Pancreas (tissue), 10 donors: ENCODE measurements at places on chromosomes 3 and 15.
A peak's percentile ranks its signal among the peaks of the same experiment; 100 is the strongest.

DNA sequence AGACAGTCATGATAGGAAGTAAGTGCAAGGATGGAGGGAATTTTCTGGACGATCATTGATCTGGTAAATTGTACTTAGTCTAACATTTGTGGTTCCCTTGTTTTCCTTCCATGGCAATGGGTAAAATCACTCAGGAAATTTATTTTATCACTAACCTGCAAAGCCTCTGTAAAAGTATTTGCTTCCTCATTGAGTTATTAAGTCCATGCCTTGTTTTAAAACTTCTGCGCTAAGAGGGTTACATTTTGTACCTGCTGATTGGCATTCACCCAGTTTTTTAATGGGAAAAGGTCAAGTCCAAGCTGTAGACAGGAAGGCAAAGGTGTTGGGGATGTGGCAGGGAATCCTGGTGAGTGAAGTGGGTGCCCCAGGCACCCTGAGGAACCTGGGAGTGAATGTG lies 146.2 kb upstream of the NR2F2 start:
- H3K4me3 ChIP-seq, result no peak overlapping the region
- no peaks in the 10 kb centered on the region for H3K27me3 ChIP-seq
- peak overlapping the region; percentile 24 for H3K27ac ChIP-seq
- no peak for DNase-seq
- H3K4me1 ChIP-seq, result peaks cover 9% of the 10 kb centered on the region

DNA sequence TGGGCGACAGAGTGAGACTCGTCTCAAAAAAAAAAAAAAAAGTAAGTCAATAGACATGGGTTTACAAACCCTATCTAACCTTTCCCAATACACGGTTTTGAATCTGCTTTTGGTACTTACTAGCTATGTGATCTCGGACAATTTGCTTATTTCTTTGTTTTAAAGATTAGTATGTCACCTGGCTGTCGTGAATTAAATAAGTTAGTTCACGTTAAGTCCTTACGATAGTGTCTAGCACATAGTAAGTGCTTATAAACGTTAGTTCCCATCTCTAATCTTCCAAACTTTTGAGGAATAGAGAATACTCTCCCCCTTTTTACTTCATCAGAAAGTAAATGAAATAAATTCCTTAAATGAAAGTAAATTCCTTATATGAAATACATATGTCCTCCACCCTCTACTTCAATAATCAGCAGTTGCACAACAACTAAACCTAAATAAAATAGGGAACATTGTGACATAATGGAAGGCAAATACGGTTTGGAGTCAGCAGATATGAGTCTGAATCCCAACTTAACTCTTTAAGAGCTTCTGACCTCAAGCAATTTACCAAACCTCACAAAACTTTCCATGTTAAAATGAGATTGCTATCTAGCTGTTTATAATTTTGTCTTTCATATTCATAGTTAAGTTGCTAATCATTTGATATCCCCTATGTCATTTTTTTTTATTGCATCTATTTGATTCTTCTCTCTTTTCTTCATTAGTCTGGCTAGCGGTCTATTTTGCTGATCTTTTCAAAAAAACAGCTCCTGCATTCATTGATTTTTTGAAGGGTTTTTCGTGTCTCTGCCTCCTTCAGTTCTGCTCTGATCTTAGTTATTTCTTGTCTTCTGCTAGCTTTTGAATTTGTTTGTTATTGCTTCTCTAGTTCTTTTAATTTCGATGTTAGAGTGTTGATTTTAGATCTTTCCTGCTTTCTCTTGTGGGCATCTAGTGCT lies 134.6 kb downstream of the PEAK1 start:
- DNase-seq, result no peak
- H3K36me3 ChIP-seq, result no peaks in the 10 kb centered on the region
- H3K4me3 ChIP-seq, result no peak overlapping the region
- no peaks in the 10 kb centered on the region for H3K4me1 ChIP-seq
- H3K27ac ChIP-seq, result no peak overlapping the region

GRCh38 chr3:126013751-126014156 lies 44.8 kb downstream of the ROPN1B start:
- no peak overlapping the region for H3K4me3 ChIP-seq
- H3K27ac ChIP-seq, result no peak overlapping the region
- H3K4me1 ChIP-seq, result no peaks in the 10 kb centered on the region
- DNase-seq, result no peak

DNA sequence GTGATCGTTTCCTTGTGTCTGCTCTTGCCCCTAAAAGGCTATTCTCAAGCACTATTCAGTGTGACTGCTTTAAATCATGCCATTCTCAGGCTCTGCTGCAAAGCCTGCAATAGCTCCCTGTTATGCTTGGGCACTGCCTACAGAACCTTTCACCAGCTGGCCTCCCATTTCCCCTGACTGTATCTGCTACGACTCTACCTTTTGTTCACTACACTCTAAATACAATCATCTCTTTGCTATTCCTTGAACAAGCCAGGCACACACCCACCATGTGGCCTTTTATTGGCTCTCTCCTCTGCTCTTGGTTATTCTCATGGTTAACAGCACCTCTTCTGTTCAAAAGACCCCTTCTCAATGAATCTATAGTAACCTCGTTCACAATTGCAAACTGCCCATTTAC lies 29.6 kb upstream of the FNDC3B start:
- H3K36me3 ChIP-seq, result no peaks in the 10 kb centered on the region
- no peak overlapping the region for H3K4me3 ChIP-seq
- no peak for DNase-seq
- H3K27me3 ChIP-seq, result no peaks in the 10 kb centered on the region

DNA sequence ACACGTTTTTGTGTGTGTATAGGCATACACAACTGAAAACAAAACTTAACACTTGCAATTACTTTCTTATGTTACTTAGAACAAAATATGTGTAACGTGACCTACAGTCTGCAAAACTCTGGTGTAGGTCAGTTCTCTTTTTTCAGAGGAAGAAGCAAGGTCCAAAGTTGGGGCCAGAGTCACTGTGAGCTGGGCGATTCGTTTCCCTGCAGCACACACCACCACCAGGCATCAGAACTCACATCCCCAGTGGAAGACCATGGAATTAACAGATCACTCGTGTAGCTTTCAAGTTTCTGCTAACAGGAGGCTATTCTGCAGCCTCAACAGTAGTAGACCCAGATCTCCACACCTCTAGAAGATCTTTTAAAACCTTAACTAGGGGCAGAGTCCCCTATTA lies 25.8 kb downstream of the ANP32A start:
- peaks cover 36% of the 10 kb centered on the region for H3K4me1 ChIP-seq
- no peaks in the 10 kb centered on the region for H3K27me3 ChIP-seq
- no peaks in the 10 kb centered on the region for H3K36me3 ChIP-seq
- DNase-seq, result no peak
- no peak overlapping the region for H3K27ac ChIP-seq
- H3K4me3 ChIP-seq, result no peak overlapping the region

GRCh38 chr3:81550415-81550814 lies 211.0 kb downstream of the GBE1 start:
- no peak overlapping the region for H3K4me3 ChIP-seq
- H3K4me1 ChIP-seq, result no peaks in the 10 kb centered on the region
- no peaks in the 10 kb centered on the region for H3K36me3 ChIP-seq
- no peak for DNase-seq

GRCh38 chr3:143443851-143444331 lies 324.3 kb downstream of the CHST2 start:
- H3K4me1 ChIP-seq, result no peaks in the 10 kb centered on the region
- no peak overlapping the region for H3K4me3 ChIP-seq
- DNase-seq, result no peak
- no peaks in the 10 kb centered on the region for H3K36me3 ChIP-seq
- no peak overlapping the region for H3K27ac ChIP-seq

DNA sequence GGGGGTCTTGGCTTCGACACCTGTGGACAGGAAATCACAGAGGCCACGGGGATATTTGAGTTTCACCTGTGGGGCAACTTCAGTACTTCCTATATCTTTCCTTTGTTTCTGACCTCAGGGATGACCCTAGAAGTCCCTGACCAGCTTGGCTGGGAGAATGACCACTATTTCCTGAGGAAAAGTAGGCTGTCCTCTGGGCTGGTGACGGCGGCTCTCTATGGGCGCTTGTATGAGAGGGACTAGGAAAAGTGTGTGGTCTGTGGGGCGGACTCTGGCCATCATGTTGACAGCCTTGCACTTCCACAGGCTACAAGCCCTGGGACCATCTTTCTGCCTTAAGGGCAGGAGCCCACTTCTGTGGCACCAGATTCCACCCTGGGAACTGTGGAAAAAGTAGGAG lies 43.7 kb downstream of the BTD start:
- no peak overlapping the region for H3K4me3 ChIP-seq
- H3K4me1 ChIP-seq, result peaks cover 24% of the 10 kb centered on the region
- no peaks in the 10 kb centered on the region for H3K27me3 ChIP-seq
- DNase-seq, result no peak
- no peaks in the 10 kb centered on the region for H3K36me3 ChIP-seq

- H3K4me3 ChIP-seq, result no peak overlapping the region
- no peak overlapping the region for H3K27ac ChIP-seq
- H3K27me3 ChIP-seq, result no peaks in the 10 kb centered on the region
- H3K36me3 ChIP-seq, result no peaks in the 10 kb centered on the region
- no peaks in the 10 kb centered on the region for H3K4me1 ChIP-seq
These were observed 106.4 kb upstream of the LPP start for GRCh38 chr3:188047536-188047935.

DNA sequence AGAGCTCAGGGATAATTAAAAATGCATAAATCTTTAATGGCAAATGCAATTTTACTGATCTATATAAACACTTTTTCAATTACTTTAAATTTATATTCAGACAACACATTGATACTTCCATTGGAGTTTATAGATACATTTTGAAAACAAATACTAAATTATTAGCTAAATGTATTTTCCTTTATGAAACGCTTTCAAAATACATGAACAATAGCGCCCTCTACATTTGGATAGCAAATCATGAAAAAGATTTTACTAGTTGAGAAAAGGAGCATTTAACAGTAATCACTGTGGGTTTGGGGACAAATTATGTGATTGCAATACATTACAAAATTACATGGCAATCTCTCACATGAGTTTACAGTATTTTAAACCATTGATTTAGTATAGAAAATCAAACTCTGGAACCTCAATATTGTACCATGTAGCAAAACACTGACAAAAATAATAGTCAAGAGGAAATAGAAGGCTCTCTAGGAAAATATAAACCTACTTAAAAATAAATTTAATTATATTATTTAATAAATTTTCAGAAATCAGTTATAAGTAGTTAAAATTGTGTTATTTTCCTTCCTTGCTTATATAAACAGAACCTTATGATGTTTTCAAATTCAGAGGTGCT lies 207.9 kb downstream of the ZIC1 start:
- H3K27me3 ChIP-seq, result no peaks in the 10 kb centered on the region
- H3K4me3 ChIP-seq, result no peak overlapping the region

GRCh38 chr15:77568014-77568972 lies 64.4 kb downstream of the LINGO1 start:
- no peak overlapping the region for H3K4me3 ChIP-seq
- H3K27ac ChIP-seq, result no peak overlapping the region
- no peaks in the 10 kb centered on the region for H3K27me3 ChIP-seq
- no peaks in the 10 kb centered on the region for H3K36me3 ChIP-seq

DNA sequence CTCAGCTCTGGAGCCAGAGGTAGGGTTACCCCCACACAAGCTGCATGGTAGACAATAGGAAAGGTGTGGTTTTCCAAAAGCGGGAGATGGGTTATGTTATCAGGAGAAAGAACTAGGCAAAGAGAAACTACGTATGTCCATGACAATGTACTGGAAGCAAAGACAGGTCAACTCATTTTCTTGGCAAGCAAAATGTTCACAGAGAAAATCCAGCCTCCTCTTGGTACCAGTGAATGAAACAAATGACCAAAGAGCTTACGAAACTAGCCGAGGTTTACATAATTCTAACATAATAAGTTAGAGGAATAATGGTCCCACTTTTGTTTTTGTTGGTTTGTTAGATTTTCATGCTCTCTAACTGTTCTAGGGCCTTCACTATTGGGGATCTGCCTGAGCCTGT lies 338.1 kb upstream of the TGFBR2 start:
- H3K27ac ChIP-seq, result no peak overlapping the region
- no peak for DNase-seq
- H3K4me3 ChIP-seq, result no peak overlapping the region
- H3K36me3 ChIP-seq, result no peaks in the 10 kb centered on the region

- DNase-seq, result no peak
These were observed 189.2 kb downstream of the LPP start for GRCh38 chr3:188342991-188343732.

GRCh38 chr15:48641416-48641815 lies 4.1 kb downstream of the FBN1 start:
- no peak overlapping the region for H3K4me3 ChIP-seq
- no peak overlapping the region for H3K27ac ChIP-seq
- no peaks in the 10 kb centered on the region for H3K4me1 ChIP-seq
- DNase-seq, result no peak
- peaks cover 5% of the 10 kb centered on the region for H3K27me3 ChIP-seq
- H3K36me3 ChIP-seq, result no peaks in the 10 kb centered on the region

- no peak overlapping the region for H3K27ac ChIP-seq
- H3K4me1 ChIP-seq, result peaks cover 52% of the 10 kb centered on the region
- DNase-seq, result no peak
These were observed 4.5 kb downstream of the LRIG1 start for GRCh38 chr3:66496301-66496700.

GRCh38 chr15:56241374-56242105 lies 2.1 kb downstream of the RFX7 start:
- DNase-seq, result no peak
- no peak overlapping the region for H3K27ac ChIP-seq
- H3K36me3 ChIP-seq, result no peaks in the 10 kb centered on the region
- H3K4me1 ChIP-seq, result peaks cover 30% of the 10 kb centered on the region

DNA sequence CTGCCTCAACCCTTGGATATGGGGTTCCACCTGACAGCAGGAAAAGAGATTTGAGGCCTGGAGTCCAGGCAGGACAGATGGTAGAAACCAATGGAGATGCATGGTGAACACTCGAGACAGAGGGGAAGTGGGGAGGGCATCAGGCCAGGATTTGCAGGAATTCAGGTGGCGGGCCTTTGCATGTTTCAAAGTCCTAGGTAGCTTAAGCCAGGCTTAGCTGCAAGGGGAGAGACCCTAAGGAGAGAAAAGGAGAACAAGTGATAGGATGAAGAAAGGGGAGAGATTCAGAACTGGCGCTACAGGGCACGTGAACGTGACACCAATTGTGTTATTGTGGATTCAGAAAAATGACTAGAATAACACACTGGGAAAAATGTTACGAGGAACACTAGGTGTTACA lies 182.6 kb downstream of the PDZRN3 start:
- H3K4me3 ChIP-seq, result no peak overlapping the region
- H3K4me1 ChIP-seq, result no peaks in the 10 kb centered on the region
- DNase-seq, result no peak

GRCh38 chr3:152084441-152085158 lies 184.1 kb upstream of the MBNL1 start:
- no peak overlapping the region for H3K27ac ChIP-seq
- no peak overlapping the region for H3K4me3 ChIP-seq
- H3K27me3 ChIP-seq, result no peaks in the 10 kb centered on the region
- no peak for DNase-seq

DNA sequence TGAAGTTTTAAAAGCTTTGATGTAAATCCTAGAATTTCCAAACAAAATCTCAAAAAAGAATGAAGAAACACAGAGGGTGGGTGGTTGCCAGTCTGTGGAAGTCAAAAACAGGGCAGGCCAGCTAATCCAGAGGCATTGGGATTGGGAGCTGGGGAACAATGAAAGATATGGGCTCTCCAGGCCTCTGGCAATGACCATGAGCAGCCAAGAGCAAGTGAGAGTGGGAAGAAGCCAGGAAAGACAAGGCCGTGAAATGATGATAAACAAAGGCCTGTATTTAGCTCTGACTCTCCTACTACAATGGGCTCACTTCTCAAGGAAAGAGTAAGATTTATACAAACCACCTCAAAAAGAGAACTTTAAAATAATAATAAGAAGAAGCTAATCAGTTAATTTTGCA lies 248.5 kb downstream of the ZMAT3 start:
- no peak overlapping the region for H3K4me3 ChIP-seq
- no peak for DNase-seq
- no peak overlapping the region for H3K27ac ChIP-seq
- no peaks in the 10 kb centered on the region for H3K4me1 ChIP-seq
- H3K36me3 ChIP-seq, result no peaks in the 10 kb centered on the region
- no peaks in the 10 kb centered on the region for H3K27me3 ChIP-seq
